Prostate gland (tissue), 2 donors: ENCODE measurements at places on chromosomes 11 and 22. TPM values are rescaled to one million over a fixed set of nuclear protein-coding genes. Genes with fewer than 3 reads are reported as not detected.
A peak's percentile ranks its signal among the peaks of the same experiment; 100 is the strongest.

GRCh38 chr22:33510429-33510904 lies 409.8 kb downstream of the LARGE1 start:
- H3K27ac ChIP-seq = no peak overlapping the region
- no peaks in the 10 kb centered on the region for H3K36me3 ChIP-seq
- H3K27me3 ChIP-seq = no peaks in the 10 kb centered on the region
- DNase-seq = no peak

- no peaks in the 10 kb centered on the region for H3K36me3 ChIP-seq
- no peak for DNase-seq
- H3K4me3 ChIP-seq = no peak overlapping the region
- no peaks in the 10 kb centered on the region for H3K4me1 ChIP-seq
Observed at GRCh38 chr11:3962406-3962840, 107.0 kb downstream of the STIM1 start.

DNA sequence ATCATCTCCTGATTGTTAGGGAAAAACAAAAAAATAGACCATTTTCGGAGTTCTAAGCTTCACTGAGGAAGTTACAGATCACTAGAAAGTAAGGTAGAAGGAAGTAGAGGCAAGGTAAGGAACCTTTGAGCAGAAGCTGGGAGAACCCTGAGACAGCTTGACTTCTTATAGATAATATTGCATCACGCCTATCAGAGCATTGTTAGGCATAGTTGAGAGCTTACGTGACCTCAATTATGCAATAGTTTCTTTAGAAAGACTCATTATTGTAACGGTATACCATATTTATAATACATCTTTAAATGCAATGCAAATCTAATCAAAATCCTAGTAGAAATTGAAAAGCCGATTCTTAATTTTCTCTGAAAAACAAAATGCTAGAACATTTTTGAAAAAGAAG lies 4.9 kb downstream of the TBRG1 start:
- H3K27me3 ChIP-seq = no peaks in the 10 kb centered on the region
- no peak for DNase-seq
- H3K27ac ChIP-seq = no peak overlapping the region
- H3K4me3 ChIP-seq = no peak overlapping the region
- peaks cover 3% of the 10 kb centered on the region for H3K4me1 ChIP-seq

DNA sequence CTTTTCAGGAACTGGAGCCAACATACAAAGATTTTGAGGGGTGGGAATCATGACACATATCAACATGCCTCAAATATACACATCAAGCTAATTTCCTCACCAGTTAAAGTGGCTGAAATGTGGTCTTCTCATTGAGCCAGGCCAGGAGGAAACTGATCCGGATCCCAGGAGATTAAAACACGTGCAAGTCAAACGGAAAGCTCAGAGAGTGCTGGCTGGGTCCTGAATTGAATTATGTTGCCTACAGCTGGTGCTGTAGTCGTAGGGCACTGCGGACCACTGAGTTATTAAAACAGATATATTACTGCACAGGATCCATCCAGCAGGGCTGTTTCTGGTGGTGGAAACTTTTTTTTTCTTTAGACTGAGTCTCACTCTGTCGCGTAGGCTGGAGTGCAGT lies 14.1 kb upstream of the WNT7B start:
- H3K4me3 ChIP-seq = no peak overlapping the region
- H3K27ac ChIP-seq = no peak overlapping the region
- no peak for DNase-seq
- H3K4me1 ChIP-seq = no peaks in the 10 kb centered on the region

DNA sequence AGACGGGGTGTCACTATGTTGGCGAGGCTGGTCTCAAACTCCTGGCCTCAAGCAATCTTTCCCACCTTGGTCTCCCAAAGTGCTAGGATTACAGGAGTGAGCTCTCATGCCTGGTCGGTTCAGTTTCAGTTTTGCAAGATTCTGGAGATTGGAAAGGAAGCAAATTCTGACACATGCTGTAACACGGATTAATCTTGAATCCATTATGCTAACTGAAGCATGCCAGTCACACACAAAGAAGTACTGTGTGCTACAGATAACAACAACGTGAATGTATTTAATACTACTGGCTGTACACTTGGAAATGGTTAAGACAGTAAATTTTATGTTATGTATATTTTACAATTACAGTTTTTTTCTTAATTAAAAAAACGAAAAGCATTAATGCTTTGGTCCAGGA lies 107.6 kb downstream of the MED15 start:
- H3K4me3 ChIP-seq = no peak overlapping the region
- H3K27me3 ChIP-seq = no peaks in the 10 kb centered on the region
- no peaks in the 10 kb centered on the region for H3K36me3 ChIP-seq
- no peaks in the 10 kb centered on the region for H3K4me1 ChIP-seq
- no peak overlapping the region for H3K27ac ChIP-seq

DNA sequence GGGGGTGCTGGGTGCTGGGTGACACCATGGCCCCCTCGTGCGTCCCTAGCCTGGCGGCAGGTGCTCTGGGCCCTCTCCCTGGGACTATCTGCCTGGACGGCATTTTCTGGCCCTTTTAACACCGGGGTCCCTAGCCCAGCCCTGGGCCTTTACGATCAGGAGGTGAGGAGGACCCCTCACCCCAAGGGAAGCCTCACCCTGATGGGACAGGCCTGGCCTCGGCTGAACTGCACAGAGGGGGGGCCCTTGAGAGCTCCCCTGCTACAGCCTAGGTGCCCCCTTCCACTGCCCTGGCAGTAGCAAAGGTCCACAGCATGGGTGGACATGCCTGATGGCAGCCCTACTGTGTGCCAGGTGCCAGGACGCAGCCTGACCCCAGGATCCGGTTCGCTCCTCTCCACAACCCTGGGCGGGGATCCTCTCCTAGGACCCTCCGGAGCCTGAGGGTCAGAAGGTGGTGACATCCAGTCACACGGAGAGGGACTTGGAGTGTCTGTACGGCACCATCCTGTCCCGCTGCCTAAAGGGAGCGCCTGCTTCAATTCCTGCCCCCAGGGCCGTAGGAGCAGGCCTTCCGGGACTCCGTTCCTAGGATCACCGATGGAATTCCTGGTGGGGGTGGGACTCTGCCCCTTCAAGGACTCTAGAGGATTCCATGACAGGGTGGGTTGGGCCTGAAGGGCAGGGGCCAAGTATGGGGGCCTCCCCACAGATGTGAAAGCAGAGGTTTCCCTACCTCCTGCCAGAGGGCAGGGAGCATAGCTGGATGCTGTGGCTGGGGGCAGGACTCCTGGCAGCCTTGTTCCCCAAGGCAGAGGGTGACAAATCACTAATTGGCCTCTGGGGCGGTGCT lies 33.0 kb upstream of the TH start:
- H3K27ac ChIP-seq = no peak overlapping the region
- no peaks in the 10 kb centered on the region for H3K27me3 ChIP-seq
- H3K4me3 ChIP-seq = no peak overlapping the region
- peaks cover 10% of the 10 kb centered on the region for H3K4me1 ChIP-seq

DNA sequence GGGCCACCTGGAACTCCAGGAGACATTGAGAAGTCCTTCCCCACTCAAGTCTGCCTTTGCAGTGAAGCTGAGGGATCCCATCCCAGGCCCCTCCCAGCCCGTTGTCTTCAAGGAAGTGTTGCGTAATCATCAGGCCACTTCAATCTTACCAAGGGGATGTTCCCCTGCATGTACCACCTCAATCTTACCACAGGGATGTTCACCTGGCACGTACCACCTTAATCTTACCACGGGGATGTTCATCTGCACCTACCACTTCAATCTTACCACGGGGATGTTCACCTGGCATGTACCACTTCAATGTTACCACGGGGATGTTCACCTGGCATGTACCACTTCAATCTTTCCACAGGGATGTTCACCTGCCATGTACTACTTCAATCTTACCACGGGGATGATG lies 108.0 kb upstream of the SYN3 start:
- no peaks in the 10 kb centered on the region for H3K36me3 ChIP-seq
- DNase-seq = no peak
- no peak overlapping the region for H3K27ac ChIP-seq
- H3K4me1 ChIP-seq = no peaks in the 10 kb centered on the region

- no peaks in the 10 kb centered on the region for H3K4me1 ChIP-seq
- no peaks in the 10 kb centered on the region for H3K27me3 ChIP-seq
- no peaks in the 10 kb centered on the region for H3K36me3 ChIP-seq
- peak; percentile 36 for DNase-seq
- H3K27ac ChIP-seq = no peak overlapping the region
- no peak overlapping the region for H3K4me3 ChIP-seq
Observed at GRCh38 chr11:3609416-3610265, 32.2 kb downstream of the ART5 start.

DNA sequence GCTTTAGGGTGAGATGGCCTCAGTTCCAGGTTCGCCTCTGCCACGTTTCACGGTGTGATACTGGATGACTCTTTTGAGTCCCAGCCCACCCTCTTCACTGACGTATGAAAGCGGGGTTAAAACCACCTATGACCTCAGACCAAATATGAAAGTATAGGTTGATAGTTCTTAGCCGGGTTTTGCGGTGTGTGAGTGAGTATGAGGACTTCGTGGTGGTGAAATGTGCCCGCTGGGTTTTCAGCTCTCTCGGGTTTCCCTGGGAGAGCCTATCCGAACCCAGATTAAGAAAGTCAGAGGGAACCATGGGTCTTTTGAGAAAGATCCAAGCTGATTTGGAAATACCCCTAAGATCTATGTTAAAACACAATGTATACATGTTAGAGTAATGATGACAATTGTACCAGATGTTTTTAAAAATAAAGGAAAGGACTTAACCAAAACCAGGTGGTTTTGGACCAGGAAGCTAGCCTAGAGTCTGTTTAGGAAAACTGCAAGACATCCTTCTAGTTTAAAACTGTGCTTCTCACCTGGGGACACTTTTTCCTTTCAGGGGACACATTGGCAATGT lies 25.8 kb upstream of the ST3GAL4 start:
- H3K27ac ChIP-seq = no peak overlapping the region
- no peaks in the 10 kb centered on the region for H3K4me1 ChIP-seq
- no peaks in the 10 kb centered on the region for H3K36me3 ChIP-seq

DNA sequence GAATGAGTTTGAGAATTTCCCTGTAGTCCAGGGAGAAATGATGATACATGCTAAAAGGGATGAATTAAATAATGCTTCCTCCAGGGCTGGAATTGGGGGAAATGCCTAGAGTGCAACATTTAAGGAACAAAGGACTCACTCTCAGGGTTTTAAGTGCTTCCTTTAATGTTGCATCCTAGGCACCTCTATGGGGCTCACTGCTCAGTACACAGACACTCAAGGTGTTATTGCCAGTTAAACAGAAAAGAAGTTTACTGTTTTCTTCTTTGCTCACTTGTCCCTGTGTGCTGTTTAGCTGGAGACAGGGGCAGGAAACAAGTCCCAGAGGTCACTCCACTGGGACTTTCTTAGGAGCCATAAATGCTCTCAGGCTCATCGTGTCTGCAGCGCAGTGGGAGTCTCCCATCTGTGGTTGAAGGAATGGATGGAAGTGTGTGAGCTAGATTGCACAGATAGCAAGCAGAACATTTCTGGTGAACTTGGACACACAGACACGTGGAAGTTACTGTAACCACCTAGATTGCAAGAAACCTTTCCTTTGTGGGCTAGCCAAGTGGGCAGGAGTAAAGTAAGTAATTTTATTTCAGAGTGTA lies 8.4 kb upstream of the OR52H1 start:
- H3K36me3 ChIP-seq = no peaks in the 10 kb centered on the region
- no peak overlapping the region for H3K4me3 ChIP-seq
- DNase-seq = no peak

GRCh38 chr11:132095230-132096131 lies 725.1 kb downstream of the NTM start:
- H3K27ac ChIP-seq = no peak overlapping the region
- no peaks in the 10 kb centered on the region for H3K4me1 ChIP-seq
- H3K36me3 ChIP-seq = no peaks in the 10 kb centered on the region
- DNase-seq = no peak
- H3K4me3 ChIP-seq = no peak overlapping the region

- DNase-seq = no peak
- H3K4me3 ChIP-seq = no peak overlapping the region
- H3K36me3 ChIP-seq = no peaks in the 10 kb centered on the region
- H3K27ac ChIP-seq = no peak overlapping the region
Observed at GRCh38 chr11:109237636-109238035, 184.4 kb upstream of the C11orf87 start.

- H3K36me3 ChIP-seq = no peaks in the 10 kb centered on the region
- DNase-seq = no peak
- H3K27me3 ChIP-seq = no peaks in the 10 kb centered on the region
- H3K4me1 ChIP-seq = no peaks in the 10 kb centered on the region
Observed at GRCh38 chr11:92061456-92062062, 163.1 kb upstream of the FAT3 start.

DNA sequence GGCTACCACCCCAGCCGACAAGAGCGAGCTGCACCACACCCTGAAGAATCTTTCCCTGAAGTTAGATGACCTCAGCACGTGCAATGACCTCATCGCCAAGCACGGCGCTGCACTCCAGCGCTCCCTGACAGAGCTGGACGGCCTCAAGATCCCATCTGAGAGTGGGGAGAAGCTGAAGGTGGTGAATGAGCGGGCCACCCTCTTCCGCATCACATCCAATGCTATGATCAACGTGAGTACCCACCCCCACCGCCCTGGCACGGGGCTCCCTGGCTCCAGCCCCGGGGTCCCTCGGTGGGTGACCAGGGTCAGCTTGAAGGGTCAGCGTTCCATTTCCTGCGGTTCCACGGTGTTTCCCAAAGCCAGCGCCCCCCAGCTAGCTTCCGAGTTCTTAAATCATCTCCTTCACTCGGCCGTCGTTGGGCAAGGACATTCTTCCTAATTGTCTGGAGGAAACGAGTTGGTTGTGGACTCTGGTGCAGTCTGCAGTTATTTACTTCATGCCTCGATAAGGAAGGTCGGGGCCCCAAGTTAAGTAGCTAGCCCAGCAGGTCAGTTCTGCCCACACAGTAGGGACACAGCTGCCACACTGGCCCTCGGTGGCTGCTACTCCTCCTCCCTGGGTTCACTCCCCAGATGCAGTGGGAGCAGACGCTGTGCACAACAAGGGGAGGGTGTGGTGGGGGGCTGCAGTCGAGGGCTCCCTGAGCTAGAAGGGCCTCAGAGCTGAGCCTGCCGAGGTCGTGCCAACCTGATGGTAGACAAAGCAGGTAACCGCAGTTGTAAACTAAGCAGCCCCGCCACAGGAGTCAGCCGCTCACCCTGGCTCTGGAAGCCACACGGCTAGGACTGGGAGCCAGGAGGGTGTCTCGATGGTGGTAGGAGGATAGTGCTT lies 97.9 kb downstream of the MORC2 start:
- no peak for DNase-seq
- H3K4me1 ChIP-seq = no peaks in the 10 kb centered on the region
- no peaks in the 10 kb centered on the region for H3K36me3 ChIP-seq
- no peak overlapping the region for H3K4me3 ChIP-seq
- H3K27me3 ChIP-seq = no peaks in the 10 kb centered on the region
- H3K27ac ChIP-seq = no peak overlapping the region

- no peak overlapping the region for H3K4me3 ChIP-seq
- peak; percentile 36 for DNase-seq
- no peaks in the 10 kb centered on the region for H3K27me3 ChIP-seq
Observed at GRCh38 chr11:127843483-127844396, 743.6 kb downstream of the ETS1 start.

The OR8J1 gene
- total RNA-seq = not detected

The MMP12 gene
- not detected for total RNA-seq

The UBE4A gene
- 50.2 TPM for total RNA-seq

The LYVE1 gene
- 9.8 TPM for total RNA-seq

The STK33 gene
- total RNA-seq = 2.9 TPM

The RPL27A gene
- 693 TPM for total RNA-seq

The NRIP3 gene
- 6.0 TPM for total RNA-seq
